ENCODE measurements at places on chromosomes 13 and 19.

GRCh38 chr19:5932609-5933262 is 18.7 kb downstream of the CAPS start:
- DNase-seq, result no peak

DNA sequence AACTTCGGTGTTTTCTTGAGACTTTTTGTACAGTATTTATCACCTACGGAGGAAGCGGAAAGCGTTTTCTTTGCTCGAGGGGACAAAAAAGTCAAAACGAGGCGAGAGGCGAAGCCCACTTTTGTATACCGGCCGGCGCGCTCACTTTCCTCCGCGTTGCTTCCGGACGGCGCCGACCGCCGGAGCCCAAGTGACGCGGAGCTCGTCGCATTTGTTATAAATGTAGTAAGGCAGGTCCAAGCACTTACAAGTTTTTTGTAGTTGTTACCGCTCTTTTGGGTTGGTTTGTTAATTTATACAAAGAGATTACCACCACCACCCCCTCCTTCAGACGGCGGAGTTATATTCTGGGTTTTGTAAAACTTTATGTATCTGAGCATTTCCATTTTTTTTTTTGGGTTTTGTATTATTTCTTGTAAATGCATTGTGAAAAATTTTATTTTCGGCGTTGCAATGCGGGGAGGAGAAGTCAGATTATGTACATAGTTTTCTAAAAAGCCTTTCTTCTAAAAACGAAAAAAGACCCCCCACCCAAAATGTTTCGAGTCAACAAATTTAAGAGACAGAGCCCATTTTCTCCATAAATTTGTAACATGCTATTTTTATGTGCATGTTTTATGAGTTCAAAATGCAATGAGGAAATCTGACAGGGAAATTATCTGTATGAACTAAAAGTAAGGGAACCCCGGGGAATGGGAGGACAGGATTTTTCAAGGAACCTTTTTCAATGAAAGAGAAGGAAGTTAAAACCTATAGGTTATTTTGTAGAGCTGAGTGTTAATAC is 2.3 kb downstream of the SOX1 start:
- DNase-seq, result no peak

DNA sequence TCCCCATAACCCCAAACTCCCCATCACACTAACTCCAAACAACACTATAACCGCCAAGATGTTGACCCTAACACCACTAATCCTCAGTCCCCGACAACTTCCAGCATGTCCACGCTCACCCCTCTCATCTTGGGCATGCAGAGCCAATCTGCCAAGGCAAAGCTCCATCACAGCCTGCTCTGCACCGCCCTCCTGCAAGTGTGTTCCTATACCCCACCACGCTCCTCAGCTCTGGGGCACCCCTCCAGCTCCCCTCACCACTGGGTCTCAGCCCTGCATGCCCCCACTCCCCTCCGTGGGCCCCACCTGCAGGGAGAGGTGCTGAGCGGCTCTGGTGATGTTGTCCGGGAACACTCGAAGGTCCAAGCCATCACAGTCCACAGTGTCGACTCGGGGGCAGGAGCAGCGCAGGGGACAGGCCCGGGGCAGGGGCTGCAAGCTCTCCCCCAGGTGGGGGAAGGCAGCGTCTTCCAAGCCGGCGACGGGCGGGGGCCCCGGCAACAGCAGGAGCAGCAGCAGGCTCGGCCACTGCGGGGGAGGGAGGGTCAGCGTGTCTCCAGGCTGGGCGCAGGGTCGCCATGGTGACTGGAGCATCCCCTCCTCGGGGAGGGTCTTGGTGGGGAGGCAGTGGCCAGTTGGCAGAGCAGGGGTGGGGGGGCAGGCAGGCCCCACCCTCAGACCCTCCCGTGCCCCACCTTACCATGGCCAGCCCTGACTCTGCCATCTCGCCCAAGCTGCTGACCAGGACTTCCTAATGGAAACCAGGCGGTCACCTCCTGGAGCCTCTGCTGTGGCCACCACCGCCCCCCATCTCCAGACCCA is 527 bp downstream of the PODNL1 start:
- no peak for DNase-seq

GRCh38 chr13:33260168-33261098 is 25.1 kb downstream of the STARD13 start:
- DNase-seq, result no peak

DNA sequence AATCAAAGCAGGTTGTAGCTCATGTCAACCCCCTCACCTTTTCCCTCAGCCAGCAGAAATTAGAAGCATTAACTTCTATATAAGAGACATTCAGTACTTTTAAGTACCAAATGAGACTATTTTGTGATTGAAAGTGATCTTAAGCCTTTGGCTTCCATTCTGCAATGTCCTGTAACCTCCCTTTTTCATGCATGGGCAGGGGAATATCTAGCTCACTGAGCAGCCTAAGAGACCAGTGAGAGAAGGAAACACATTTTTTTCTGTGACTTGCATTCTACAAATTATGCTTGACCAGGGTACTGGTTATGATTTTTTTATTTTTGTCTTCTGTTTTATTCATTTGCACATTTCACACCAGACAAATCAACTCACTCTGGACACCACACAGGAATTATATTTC is 369.6 kb downstream of the KCTD12 start:
- no peak for DNase-seq

- no peak for DNase-seq
Observed at GRCh38 chr19:5083547-5083965, 114.6 kb downstream of the KDM4B start.

- DNase-seq, result no peak
Observed at GRCh38 chr19:5228490-5228889, 112.1 kb downstream of the PTPRS start.

DNA sequence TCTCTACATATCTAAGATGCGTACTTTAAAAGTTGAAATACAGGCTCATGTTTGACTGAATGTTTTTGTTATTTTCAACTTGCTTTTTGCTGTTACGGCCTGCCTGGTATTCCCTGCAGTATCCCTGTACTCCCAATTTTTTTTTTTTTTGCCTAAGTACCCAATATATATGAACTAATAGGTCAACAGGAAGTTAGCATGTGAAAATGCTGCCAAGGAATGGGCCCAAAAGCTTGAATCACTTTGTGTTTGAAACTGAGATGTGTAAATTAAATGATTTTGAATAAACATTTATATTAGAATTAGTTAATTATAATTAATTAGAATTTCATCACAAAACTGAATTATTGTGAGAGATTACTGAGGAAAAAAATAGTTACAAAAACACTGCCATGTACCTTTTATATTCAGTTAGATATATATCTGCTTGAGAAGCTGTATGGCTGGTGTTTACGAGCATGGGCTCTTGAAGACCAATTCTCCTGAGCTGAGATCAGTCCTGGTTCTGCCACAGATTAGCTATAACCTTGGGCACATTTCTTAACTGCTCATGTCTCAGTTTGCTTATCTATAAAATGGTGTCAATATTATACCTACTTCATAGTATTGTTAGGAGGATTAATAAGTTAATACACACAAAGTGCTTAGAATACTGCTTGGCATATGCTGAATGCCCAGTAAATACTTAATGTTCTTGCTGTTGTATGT is 16.0 kb downstream of the TDRD3 start:
- DNase-seq, result no peak

DNA sequence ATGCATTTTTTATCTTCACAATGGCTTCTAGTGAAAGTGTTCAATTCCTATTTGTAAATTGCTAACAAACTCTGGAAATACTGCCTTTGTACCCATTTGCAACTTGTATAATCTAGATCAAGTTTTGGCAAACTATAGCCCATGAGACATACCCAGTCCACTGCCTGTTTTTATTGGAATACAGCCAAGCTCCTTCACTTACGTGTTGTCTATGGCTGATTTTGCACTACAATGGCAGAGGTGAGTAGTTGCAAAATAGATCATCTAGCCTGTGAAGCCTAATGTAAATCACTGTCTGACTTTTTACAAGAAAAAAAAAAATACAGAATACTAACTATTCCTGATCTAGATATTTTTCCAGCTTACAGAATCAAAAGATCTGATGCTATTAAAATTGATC is 37.1 kb downstream of the DZIP1 start:
- DNase-seq, result no peak

DNA sequence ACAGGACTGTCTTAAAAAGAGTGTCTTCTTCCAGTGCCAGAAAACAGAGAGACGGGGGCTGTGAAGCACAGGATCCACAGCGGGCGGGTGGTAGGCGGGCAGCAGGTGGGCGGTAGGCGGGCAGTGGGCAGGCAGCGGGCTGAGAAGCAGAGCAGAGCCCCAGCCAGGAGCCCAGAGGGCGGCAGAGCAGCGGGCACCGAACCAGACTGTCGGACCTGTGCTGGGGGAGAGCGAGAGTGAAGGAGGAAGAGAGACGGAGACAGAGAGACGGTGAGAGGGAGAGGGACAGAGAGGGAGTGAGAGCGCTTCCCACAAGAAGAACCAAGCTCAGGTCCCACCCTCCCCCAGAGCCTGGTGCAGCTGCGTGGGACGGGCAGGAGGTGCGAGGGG is 30.3 kb downstream of the RASA3 start:
- no peak for DNase-seq

DNA sequence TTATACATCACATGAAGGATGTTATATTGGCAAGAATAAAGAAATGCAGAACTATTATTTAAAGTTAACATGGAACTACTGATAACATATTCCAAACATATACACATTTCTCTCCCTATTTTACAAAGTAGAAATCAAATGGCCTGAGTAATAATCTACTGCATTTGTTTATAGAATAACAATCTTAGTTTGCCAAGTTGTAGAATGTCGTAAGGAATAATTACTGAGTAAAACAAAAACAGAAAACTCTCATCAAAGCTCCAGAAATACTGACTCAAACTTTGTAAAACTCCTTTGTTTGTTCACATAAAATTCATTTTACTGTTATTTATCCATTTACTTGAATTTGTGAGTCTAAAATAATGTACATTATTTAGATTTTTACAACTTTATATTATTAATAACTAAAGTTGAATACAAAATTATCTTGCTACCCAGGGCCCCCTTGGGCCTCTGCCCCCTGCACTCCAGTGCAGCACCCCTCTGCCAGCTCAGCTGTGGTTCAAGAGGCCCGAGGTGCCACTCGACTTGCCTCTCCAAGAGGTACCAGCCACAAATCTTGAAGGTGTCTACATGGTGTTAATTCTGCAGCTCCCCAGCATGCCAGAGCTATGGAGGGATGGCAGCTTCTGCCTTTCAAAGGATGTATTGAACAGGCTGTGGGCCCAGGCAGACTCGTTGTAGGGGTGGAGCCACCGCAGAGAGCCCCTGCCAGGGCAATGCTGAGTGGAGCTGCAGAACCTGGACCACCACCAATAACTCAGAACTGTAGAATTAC is 2819.7 kb downstream of the PCDH9 start:
- no peak for DNase-seq

- DNase-seq, result no peak
Observed at GRCh38 chr13:65553096-65553727, 1676.9 kb downstream of the PCDH9 start.

GRCh38 chr13:98315902-98316301 is 138.8 kb upstream of the RNF113B start:
- DNase-seq, result no peak

DNA sequence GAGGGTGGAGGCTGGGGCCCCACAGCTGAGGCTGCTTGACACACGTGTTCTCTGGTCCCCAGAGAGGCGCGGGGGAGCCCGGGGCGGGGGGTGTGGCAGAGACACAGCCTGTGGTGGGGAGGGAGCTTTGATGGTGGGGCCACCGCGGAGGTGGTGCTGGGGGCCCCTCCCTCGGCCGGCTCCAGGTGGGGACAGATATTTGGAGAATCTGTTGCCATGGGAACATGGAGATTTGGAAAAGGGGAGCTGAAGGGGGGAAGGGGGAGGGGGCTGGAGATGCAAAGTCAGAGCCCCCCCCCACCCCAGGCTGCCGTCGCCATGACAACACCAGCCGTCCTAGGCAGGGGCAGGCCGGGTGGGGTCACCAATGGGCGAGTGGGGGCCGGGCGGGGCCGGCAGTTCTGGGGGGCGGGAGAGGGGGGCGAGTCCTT is 1.2 kb downstream of the PRKCG start:
- no peak for DNase-seq
